A673 (cell line): ENCODE measurements at places on chromosomes 3 and 15. TPM values are rescaled to one million over a fixed set of nuclear protein-coding genes. Genes with fewer than 3 reads are reported as not detected.

DNA sequence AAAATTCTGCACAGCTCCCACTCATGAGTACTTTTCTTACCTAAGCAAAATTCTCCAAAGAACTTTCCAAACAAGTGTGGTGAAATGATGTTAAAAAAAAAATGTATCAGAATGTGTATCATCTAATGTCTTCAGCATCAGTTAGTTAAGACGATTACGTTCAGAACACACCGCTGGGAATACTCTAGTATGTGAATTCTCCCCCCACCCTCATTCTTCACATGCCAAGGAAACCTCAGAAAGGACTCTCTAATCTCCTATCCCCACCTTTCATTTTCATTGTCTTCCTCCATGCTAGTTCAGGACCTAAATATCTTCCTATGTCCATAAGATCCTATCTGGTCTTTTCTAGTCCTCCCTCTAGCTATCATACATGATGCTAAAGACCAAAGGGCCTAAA, 457.4 kb downstream of the SHQ1 start:
- H3K4me3 ChIP-seq: no peak overlapping the region
- H3K27me3 ChIP-seq: no peaks in the 10 kb centered on the region
- H3K36me3 ChIP-seq: no peaks in the 10 kb centered on the region
- DNase-seq: no peak
- no peaks in the 10 kb centered on the region for H3K4me1 ChIP-seq

The MCF2L2 gene
- total RNA-seq: 0.26 TPM in 1 of 2 replicates, not detected in the other

The DZIP1L gene
- total RNA-seq: 3.8 and 8.1 TPM in 2 replicates

- no peak overlapping the region for H3K4me3 ChIP-seq
- H3K36me3 ChIP-seq: no peaks in the 10 kb centered on the region
- H3K27me3 ChIP-seq: no peaks in the 10 kb centered on the region
- no peak overlapping the region for H3K27ac ChIP-seq
Measured at GRCh38 chr3:49899815-49900214, 3.9 kb downstream of the MST1R start.

The CPNE9 gene
- total RNA-seq: not detected in 2 replicates

- no peak overlapping the region for H3K4me3 ChIP-seq
- H3K27me3 ChIP-seq: peaks cover 39% of the 10 kb centered on the region
- peak; percentile 45 for DNase-seq
- no peaks in the 10 kb centered on the region for H3K4me1 ChIP-seq
- H3K36me3 ChIP-seq: no peaks in the 10 kb centered on the region
Measured at GRCh38 chr15:86231864-86232721, 152.4 kb downstream of the AGBL1 start.

The ACTRT3 gene
- 1.3 and 2.3 TPM in 2 replicates for total RNA-seq

GRCh38 chr3:61954097-61954540, 392.7 kb downstream of the PTPRG start:
- H3K27ac ChIP-seq: no peak overlapping the region
- no peaks in the 10 kb centered on the region for H3K36me3 ChIP-seq
- no peak for DNase-seq
- H3K4me3 ChIP-seq: no peak overlapping the region
- H3K27me3 ChIP-seq: no peaks in the 10 kb centered on the region
- no peaks in the 10 kb centered on the region for H3K4me1 ChIP-seq

The LCTL gene
- total RNA-seq: not detected in 2 replicates

DNA sequence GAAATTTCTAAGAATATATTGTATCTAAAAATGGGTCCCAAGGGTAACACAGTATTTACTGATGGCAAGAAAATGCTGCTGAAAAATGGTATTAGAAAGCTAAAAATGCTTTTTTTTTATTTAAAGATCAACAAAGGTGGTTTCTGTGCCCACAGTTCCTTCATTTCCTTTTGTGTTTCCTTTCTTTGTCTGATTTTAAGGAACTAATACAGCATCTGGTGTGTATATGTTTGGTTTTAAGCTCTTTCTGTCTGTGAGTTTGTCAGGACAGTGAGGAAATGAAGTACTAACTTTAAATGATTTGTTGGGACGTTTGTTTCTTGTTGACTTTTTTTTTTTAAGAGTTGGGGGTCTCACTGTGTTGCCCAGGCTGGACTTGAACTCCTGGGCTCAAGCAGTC, 38.2 kb downstream of the RASA2 start:
- no peak overlapping the region for H3K27ac ChIP-seq
- H3K4me1 ChIP-seq: peaks cover 38% of the 10 kb centered on the region
- H3K4me3 ChIP-seq: no peak overlapping the region
- DNase-seq: no peak

The WDR93 gene
- total RNA-seq: not detected in 2 replicates

DNA sequence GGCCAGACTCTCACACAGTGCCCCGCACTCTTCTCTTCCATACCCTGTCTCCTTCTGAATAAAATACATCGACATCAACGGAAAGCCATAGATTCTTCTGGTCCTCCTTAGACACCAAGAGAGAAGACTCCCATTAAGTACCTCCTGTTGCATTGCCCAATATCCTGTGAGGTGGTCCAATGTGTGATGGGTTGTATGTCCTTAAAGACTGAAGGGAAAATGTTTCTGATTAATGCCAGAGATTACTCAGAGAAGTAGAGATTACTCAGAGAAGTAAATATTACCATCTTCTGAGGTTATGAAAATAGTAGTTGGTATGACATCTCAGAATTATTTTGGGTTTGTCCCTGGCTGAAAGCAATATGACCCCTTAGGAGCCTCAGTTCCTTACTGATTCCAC, 60.8 kb upstream of the GALNT15 start:
- H3K4me3 ChIP-seq: no peak overlapping the region
- no peaks in the 10 kb centered on the region for H3K4me1 ChIP-seq
- peaks cover 4% of the 10 kb centered on the region for H3K27me3 ChIP-seq
- H3K36me3 ChIP-seq: no peaks in the 10 kb centered on the region
- no peak for DNase-seq

DNA sequence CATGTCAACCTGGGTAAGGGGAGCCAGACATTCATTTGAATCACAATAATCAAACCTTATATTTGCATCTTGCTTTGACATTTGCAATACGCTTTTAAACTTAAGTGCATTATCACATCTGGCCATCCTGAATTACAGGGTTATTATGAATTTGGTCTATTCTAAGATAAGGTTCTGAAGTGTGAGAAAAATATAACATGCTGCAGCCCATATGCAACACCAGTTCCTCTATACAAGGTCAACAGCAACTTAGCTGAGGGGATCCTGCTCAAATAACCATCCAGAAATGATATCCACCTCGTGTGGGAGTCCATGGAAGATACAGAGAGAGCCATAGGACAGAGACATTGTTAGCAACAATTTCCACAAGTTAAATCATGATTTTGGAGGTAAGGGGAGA, 72.7 kb upstream of the RAD18 start:
- no peak overlapping the region for H3K27ac ChIP-seq
- H3K36me3 ChIP-seq: no peaks in the 10 kb centered on the region
- DNase-seq: no peak
- no peaks in the 10 kb centered on the region for H3K4me1 ChIP-seq
- H3K27me3 ChIP-seq: peaks cover 16% of the 10 kb centered on the region
